ENCODE measurements at places on chromosomes 1 and 21.

DNA sequence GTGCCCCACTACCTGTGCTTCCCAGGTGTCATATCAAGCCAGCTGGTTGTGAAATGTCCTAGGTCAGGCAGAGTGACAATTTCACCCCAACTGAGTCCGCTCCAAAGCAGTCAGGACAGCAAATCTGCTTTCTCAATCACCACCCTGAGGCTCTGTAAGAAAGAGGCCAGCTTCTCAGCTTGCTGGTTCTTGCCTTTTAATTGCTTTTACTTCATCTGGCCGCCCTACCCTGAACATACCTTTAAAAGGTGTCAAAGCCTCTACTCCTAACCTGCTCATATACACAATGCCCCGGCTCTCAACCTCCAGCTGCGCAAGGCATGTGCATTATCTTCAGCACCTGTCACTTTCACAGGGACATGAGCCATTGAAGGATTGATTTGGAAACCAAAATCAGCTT is 581.6 kb downstream of the NPHP4 start:
- no peak for DNase-seq

GRCh38 chr1:154459080-154459479 is 42.9 kb upstream of the TDRD10 start:
- no peak for DNase-seq

DNA sequence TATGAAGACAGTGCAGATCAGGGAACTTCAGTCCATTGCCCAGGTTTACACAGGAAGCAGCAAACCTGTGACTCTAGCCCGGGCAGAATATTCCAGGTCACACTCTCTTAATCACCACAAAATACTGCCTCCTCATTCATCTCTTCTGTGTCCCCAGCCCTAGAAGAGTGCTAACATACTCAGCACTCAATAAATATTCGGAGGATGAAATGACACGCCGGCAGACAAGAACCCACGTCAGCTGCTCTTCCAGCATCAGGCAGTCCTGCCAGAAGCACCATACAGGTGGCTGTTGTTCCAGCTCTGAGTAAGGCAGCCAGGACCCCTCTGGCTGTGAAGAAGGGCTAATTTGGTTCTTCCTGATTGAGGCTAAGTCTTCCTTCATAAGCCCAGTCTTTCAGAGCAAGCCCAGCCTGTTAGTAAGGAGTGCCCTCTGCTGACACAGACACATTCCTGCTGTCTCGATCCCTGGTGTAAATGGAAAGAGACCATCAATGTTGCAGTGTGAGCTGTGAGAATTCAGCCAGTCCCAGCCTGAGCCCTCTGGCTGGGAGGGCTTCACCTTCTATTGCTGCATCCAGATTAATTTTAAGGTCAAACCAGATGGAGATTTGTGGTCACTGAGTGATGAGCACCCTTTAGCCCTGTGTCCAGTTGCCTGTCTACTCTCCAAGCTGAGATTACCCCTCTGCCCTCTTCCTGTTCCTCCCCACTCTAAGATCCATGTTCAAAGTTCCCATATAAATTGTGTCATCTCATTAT is 45.0 kb upstream of the KIRREL1 start:
- DNase-seq = no peak

- peak; percentile 60 for DNase-seq
Measured at GRCh38 chr1:221939607-221940006, 197.7 kb upstream of the DUSP10 start.

DNA sequence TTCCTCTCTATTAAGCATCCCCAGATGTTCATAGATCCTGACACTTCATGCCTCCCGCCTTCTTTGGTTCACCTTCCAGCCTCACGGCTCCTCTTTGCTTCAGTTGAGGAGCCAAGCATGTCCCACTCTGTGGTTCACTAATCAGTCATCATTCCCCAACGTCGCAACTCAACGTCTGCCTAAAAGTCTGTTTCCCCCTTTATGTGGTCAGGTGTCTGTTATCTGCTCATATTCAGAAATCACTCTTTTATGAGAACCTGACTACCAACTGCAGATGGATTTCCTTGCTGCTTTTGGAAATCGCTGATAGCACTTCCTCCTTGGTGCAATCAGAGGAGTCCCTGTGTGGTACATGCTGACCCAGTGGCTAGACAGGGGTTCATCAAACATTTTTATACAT is 94.1 kb upstream of the VANGL1 start:
- DNase-seq = no peak

DNA sequence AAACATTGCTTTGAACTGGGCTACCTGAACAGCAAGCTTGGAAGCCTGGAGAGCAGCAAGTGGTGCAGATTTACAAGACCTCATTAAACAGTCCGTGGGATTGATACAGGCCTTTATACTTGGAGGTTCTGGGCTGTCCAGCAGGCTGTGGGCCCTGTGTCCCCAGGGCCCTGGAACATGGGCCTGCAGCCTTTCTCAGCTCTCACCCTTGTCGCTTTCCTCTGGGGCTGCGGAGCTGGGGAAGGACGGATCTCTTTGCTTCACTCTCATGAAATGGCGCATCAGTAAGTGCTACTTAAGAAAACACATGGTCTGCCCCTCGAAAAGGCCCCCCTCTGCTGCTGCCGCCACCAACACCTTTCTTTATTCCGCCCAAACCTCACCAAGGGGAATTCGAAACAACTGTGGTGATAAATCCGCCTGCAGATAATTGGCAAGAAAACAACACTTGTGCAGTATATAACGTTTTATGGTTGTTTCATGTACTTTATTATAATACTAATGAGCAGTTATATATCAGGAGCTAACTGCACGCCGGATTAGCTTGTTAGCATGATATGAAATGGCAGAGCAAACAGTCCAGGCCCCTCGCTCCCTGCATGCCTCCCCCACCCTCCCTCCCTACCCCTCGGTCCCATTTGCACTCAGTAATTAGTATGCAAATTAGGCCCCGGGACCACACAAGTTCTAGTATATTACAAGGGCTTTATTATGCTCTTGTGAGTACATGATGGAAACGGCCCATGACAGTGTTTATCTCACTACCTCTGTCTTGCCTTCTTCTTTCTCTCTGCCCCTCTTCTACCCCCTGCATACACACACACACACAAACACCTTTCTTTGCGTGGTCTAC is 131.5 kb downstream of the RNF220 start:
- no peak for DNase-seq

DNA sequence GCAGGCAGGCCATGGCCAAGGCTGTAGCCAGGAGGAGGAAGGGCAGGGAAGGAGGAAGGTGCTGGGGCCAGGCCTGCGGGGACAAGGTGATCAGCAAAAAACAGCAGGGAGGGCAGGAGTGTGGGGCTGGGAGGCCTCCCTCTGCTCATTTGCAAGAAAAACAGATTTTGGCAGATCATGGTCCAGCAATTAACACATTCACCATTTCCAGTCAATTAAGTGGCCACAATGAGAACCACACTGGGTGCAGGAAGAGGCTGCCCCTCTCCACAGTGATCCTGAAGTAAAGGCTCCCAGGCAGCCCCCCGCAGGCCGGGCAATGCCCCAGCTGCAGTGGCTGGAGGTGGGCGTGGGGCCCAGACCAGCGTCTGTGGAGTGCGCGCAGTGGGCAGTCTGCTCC is 54.6 kb downstream of the DMRTB1 start:
- no peak for DNase-seq

GRCh38 chr1:209598227-209598626 is 14.7 kb downstream of the CAMK1G start:
- DNase-seq = no peak

GRCh38 chr21:28832013-28832714 is 160.5 kb downstream of the LTN1 start:
- no peak for DNase-seq

DNA sequence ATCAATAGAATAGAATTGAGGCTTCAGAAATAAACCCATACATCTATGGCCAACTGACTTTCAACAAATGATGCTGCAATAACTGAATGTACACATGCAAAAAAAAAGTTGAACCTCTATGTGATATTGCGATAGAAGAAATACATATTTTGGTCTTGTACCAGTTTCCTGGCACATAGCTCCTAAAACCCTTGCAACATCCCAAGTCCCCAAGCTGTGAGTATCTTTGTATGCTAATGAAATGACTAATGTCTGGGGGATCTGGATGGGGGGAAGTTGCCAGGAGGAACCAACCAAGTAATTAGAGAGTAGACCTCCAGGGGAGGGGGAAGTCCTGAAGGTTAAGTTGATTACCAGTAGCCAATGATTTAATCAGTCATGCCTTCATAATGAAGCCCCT is 24.4 kb downstream of the BLZF1 start:
- DNase-seq = no peak

DNA sequence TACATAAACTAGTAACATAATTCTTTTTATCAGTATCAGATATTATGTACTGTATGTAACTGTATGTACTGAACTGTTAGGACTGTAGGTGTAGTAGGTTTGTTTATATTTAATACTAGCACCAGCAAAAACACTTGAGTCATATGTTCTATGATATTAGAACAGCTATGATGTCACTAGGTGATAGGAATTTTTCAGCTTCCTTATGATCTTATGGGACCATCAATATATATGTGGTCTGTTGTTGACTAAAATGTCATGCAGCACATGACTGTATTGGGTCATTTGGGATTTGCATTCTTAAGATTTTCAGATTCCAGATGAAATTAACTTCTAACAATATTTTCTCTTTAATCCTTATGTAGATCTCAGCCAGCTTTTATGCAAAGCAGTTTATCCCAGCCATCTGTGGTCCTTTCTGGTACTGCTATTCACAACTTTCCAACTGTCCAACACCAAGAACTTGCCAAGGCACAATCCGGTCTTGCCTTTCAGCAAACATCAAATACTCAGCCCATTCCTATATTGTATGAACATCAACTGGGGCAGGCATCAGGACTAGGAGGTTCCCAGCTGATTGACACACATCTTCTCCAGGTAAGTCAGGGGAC is 38.3 kb upstream of the MYOCOS start:
- no peak for DNase-seq

DNA sequence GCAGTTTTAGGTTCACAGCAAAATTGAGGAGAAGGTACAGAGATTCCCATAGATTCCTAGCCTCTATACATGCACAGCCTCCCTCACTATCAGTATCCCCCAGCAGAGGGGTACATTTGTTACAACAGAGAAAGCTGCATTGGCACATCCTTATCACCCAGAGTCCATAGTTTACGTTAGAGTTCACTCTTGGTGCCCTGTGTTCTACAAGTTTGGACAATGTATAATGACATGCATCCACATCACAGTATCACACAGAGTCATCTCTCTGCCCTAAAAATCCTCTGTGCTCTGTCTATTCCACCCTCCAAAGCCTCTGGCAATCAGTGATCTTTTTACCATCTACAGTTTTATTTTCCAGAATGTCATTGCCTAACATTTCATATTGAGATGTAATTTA is 22.3 kb upstream of the RGS16 start:
- no peak for DNase-seq

Data from GM06990 (cell line).